Inflammatory macrophage treated with lipopolysaccharide for 4 hours (primary cell): ENCODE measurements at places on chromosomes 3 and 15.

DNA sequence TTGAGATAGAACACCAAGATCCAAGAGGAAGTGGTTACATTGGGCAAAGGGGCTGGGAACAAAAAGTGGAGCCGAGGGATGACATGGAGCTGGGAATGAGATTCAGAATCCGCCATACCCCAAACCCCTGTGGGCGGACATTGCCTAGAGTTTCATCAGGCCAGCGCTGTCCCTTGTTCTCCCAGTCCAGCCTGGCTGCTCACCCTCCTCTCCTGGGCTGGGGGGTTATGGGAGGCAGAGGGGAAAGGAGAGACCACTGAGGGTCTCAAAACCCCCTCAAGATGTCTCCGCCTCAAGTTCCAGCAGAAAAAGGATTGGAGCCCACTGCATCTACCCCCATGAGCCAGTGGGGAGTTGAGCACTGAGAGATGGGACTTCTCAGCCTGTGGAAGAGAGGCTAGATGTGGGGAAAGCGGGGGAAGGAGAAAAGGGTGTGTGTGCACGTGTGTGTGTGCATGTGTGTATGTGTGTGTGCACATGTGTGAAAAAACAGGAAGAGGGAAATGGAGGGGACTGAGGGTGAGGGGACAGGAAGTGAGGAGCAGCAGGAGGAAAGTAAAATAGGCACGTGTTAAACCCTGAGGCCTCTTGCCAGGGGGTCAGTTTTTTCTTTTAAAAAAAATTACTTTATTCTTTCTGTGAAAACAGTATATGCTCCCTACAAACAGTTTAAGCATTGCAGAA is 14.3 kb downstream of the GRM2 start:
- DNase-seq = no peak

DNA sequence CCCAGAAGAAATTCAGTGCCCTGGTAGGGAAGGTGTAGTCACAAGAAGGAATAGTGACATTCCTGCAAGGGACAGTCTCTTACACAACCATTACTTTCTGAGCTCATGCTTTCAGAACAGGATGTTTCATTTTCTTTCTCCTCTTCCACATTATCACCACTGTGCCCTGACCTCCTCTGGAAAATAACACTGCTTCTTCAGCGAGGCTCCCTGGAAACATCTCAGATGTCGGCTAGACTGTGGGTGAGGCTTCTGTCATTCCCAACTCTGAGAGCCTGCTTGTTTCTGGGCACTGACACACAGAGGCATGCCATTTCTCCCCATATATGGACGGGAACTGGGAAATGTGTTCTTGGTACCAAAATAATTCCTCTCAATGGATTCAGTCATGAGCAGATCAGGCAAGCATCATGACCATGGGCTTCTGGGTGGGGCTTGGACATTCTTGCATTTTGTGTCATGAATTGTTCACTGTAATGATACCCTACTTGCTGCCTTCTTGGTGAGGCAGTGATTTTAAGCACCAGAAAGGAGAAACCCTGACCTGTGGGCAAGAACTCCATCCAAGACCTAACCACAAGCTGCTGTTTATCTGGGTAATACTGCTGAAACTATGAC is 14.3 kb upstream of the TNFAIP8L3 start:
- peak; percentile 52 for DNase-seq

DNA sequence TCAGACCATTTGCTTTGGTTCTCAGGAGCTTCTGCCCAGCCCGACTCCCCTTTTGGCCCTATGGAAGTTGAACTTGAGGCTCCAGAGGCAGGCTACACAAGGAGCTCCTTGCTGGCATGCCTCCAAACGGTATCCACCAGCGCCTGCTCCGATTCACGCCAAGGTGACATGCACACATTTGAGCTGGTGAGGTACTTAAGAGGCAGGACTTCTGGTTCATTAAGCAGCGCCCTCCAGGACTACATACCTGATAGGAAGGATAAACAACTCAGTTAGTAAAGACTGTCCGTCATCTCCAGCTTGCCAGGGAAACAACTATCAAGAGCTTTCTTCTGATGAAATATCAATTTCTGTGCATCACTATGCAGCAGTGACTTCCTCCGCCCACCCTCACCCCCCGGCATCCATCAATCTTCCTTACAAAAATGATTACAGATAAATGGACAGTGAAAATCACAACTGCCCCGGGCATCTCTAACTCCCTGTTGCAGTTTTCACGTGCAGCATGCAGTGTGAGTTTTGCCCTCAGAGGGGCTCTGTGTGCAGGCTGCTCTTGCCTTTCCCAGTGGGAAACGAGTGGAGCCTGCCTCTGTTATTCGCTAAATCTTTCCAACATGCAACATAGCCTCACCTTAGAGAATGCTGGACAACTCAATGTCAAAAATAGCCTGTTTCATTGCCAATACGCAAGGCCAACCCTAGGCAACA is 122.9 kb downstream of the ARRDC4 start:
- no peak for DNase-seq

DNA sequence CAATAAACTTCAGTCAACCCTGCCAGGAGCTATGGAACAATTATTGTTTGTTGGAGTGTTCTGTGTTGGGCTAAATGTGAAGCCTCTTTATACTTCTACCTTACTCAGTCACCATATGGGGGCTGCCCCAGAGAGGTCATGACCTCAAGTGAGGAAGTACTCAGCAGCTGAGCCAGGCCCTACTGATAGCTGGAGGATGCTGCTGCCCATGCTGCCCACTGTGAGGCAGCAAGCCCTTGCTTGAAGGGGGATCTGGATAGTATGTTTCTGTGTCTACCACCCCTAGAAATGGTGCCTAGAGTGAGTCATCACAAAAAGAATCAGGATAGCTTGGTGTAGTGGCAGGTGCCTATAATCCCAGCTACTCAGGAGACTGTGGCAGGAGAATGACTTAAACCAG is 4.5 kb upstream of the RPL24 start:
- DNase-seq = peak; percentile 74

- DNase-seq = no peak
Measured at GRCh38 chr15:97976766-97977503, 16.4 kb downstream of the ARRDC4 start.

DNA sequence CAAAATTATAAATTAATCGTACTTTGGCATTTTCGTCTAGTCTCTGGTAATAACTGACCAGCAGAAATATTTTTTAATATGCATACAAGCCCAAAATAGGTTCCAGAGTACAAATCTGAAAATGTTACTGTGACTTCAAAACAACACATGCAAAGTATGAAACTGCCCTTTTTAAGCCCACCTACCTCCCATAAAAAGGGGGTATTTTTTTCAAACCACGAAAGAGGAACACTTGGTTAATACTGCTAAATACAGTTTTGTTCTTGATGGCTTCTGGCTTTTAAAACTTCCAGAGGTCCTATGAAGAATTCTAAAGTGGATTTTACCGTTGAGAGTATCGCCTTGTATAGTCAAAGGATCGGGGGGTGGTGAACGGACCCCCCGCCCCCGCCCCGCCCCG is 610.7 kb downstream of the FOXP1 start:
- DNase-seq = no peak

- no peak for DNase-seq
Measured at GRCh38 chr15:95205077-95205476, 973.7 kb downstream of the MCTP2 start.

GRCh38 chr3:57052662-57053061 is 7.8 kb upstream of the SPATA12 start:
- no peak for DNase-seq

DNA sequence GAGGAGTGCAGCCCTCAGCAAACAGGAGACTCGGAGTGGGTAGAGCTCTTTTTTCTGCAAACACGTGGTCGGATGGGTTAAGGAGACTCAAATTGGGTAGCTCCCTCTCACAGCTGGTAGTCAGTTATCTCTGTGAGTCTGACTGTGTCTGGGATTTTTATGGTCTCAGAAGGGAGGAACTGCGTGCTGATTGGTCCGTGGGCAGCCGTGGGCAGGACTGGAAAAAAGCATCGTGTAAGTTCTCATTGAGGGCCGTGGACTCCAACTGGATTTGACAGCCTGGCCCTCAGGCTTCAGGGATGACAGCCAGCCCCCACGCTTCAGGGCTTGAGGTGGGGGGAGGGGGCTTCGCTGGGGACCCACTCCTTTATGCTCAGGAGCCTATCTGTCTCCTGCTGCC is 463.9 kb downstream of the EPHA3 start:
- DNase-seq = no peak
